MV-4-11 (cell line): ENCODE measurements at places on chromosomes 16 and 17.
A peak's percentile ranks its signal among the peaks of the same experiment; 100 is the strongest.

DNA sequence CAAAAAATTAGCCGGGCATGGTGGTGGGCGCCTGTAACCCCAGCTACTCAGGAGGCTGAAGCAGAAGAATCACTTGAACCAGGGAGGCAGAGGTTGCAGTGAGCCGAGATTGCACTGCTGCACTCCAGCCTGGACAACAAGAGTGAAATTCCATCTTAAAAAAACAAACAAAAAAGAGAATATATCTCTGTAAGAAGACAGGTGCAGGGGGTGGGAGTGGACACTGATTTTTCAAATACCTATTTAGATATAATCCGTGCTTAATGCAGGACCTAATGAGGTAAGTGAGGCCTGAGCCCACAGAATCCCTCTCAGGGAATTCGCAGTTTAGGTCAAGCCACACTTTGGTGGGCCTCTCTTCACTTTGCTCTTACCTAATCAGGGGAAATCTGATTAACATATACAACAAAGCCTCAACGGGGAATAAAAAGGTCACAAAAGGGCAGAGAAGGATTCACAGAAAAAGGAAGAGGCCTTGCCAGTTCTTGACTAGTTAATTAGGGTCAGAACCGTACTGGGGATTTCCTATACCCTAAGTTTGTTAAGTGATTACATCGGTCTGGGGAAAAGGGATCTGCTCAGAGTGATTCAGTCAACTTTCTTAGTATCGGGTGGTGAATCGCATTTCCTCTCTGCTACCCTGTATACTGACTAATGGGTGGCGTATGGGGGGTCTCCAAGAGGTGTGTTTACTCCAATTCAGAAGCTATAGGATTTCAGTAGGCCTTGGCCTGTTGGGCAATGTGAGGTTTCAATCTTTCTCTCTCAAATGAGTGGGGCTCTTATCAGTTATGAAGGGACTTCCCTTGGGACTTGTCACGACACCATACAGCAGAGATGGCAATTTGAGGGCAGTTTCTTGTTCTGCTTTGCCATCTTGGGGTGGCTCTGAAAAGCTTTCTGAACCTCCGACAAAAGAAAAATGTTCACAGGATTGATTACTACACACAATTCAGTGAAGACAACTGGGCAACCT is 1.9 kb upstream of the NFAT5 start:
- peak; percentile 95 for DNase-seq

DNA sequence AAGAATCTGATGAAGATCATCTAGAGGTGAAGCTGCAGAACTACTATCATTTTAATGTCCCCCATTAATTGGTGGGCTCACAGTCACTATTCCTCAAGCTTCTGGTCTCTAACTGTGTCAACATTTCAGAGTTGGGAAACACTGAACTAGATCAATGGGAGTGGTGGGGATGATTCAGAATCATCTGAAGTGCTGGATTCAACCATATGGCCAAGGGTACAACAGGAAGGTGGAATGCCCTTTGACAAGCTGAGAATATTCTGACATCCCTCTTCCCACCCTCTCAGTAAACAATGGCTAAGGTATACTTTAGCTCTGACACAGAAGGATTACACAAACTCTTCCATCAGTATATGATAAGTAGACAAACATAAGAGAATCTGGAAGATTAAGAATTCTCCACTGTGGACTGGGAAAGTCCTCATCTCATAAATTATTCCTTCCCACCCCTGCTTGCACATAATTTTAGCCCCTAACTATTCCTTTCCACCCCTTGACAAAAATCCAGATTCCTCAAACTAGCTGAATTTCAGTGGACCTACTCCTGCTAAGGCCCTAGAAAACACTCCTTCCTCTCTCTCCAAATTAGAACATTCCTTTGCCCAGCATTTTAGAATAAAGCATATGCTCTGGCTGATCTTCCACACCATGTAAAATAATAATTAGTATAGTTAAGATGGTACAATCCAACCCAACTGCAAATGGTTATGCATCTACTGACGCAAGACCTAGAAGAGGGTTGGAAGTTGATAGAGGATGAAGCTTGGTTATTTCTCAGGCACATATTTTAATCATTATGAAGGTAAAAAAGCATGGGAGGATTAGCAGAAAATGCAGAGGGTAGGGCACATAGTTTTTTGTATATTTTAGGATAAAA is 16.3 kb upstream of the RFFL start:
- DNase-seq, result no peak

GRCh38 chr17:1996800-1997288 is 28.3 kb downstream of the RTN4RL1 start:
- no peak for DNase-seq

DNA sequence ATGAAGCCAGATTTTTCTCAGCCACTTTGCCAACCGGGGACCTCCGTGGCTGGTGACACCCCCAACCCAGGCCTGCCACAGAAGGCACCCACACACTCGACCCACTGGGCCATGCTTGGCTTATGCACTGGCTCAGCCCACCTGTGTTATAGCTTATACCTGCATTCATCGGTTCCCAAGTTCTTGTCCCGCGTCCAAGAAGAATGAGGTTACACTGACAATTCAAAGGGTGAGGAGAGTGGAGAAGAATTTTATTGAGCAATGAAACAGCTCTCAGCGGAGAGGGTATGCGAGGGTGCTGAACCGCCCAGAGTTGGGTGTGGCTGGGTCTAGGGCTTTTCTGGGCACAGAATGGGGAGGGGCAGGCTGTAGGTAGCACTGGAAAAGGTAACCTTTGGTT is 22.2 kb upstream of the CDH15 start:
- no peak for DNase-seq

GRCh38 chr16:88407807-88408206 is 25.0 kb downstream of the ZNF469 start:
- DNase-seq, result peak; percentile 95

DNA sequence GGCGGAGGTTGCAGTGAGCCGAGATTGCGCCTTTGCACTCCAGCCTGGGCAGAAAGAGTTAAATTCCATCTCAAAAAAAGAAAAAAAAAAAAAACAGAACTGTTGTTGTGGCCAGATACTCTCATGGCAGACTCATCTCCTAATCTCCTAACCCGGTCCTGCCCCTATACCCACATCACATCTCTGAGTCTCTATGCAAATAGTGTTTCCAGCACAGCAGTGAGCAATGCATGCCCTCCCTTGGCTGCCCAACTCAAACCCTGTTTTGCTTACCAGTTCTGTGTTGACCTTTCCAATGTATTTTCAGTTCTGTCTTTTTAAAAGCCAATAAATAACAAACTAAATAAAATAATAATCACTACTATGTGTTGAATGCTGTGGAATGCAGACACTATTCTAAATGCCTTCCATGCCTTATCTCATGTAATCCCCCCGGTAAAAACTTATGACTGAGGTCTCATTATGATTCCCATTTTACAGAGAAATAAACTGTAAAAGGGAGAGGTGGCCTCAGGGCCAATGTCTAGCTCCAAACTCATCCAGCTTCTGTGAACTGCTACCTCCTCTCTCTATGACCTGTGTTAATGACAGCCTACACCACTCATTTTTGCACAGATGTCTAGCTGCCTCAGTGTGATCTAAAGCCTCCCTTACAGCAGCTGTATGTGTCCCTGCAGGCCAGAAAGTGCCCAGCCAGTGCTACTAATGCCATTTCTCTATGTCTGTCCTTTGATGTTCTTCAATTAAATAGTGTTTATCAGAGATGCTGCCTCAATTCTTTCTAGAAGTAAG is 289.8 kb downstream of the HS3ST3B1 start:
- peak; percentile 58 for DNase-seq

- DNase-seq, result no peak
Observed at GRCh38 chr17:68843522-68843921, 111.7 kb downstream of the ABCA8 start.

GRCh38 chr17:79850571-79851460 is 11.6 kb upstream of the CBX4 start:
- peak; percentile 17 for DNase-seq

DNA sequence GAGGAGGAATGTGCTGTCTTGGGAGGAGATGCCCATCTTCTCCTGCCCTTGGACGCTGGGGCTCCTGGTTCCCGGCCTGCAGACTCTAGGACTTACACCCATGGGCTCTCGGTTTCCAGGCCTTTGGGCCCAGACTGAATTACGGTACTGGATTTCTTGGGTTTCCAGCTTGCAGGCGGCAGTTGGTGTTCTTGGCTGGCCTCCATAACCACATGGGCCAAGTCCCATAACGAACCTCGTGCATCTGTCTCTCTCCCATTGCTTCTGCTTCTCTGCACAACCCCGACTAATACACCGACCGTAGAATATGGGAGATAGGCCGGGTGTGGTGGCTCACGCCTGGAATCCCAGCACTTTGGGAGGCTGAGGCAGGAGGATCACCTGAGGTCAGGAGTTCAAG is 162.6 kb downstream of the SDK2 start:
- peak; percentile 64 for DNase-seq

DNA sequence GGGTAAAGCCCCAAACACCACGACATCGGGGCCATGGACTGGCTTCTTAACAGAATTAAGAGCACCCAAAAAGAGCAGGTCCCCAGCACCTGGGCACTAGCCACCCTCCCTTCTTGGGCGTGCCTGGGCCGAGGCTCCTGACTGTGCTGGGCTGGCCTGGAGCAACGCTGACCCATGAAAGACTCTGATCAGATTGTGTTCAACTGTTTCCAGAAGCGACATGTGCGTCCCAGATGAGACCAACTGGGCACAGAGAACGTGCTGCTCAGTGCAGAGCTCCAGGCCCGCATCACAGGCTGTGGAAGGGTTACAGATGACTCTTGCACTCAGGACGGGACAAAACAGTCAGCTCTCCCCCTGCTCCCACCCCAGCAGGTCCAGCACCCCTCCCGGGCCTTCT is 100.7 kb downstream of the KCNJ12 start:
- DNase-seq, result no peak

DNA sequence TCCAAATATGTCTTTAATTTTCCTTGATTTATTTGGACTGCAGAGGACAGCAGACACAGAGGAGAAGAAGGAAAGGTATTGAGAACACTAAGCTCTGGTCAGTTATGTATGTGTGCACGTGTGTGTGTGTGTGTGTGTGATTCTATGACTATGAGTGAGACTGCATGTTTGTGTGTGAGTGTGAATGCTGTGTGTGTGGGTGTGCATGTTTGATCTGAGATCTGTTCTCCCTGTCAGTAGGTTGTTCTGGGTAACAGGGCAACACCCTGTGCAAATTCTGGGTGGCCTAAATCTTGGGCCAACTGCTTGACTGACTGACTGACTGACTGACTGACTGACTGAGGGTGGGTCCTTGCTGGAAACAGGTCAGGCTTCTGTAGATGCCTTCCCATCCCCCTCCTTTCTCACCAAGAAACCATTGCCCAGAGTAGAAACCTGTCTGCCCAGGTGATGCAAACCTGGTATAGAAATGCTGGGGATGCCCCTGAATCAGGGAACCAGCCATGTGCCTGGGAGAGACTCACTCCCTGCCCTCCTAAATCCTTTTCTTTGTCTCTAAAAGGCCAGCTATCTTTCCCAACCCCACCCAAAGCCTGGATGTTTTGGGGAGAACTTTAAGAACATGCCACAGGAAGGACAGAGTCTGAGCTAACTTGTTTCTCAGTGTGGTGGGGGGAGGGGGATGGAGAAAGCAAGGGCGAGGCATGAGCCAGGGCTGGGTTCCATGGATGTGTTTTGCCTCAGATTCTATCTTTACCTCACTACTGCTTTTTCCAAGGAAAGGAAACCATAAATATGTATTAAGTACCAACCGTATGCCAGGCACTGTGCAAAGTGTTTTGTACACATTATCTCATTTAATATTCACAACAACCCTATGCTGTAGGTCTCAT is 4.5 kb upstream of the NR1D1 start:
- no peak for DNase-seq

DNA sequence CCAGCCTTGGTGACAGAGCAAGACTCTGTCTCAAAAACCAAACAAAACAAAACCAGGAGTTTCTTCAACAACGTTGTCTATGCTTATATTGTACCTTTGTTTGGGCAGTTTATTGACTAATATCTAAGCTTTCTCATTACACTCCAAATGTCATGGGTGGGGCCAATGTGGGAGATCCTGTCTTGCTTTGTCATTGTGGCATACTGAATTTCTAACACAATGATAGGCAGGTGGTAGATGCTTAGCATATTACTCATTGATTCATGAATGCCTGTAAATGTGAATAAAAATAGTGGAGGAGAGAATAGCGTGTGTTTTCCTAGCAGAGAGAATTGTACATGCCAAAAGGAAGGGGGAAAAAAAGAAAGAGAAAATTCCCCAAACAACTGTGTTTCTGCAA is 802.5 kb upstream of the EEF2KMT start:
- DNase-seq, result no peak

DNA sequence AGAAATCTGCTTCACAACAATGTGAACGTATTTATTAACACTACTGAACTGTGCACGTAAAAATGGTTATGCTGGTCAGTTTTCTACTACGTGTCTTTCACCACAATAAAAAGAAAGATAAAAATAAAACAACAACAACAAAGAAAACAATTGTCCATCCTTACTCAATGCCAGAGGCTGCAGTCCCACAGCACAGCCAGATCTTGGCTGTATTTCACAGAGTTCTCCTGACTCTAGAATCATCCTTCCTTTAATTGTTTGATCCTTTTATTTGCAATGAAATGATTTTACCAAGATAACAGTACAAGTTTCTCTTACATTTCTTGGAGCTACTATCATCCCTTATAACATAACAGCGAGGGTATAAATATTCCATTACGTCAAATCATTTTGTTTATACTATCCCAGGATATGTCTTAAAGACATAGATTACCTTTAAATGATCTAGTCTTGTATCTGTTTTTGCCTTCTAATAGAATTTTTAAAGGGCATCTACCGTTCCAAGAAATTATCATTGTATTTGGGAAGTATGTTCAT is 103.3 kb downstream of the SLC39A11 start:
- no peak for DNase-seq

DNA sequence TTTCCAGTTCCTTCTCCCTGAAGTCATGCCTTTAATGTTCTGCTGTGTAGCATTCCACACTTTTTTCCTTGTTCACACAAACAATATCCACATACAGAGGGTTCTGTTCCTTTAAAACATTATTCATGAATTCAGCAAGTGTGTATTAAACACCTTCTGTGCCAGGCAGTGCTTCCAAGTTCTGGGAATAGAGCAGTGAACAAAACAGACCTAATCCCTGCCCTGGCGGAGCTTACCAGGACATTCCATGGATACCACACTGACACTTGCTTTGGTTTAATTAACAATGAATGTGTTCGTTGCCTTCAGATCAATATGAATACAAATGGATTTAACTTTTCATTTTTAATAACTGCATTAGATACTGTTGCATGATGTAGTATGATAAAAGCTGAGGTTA is 57.9 kb upstream of the CLEC19A start:
- no peak for DNase-seq

DNA sequence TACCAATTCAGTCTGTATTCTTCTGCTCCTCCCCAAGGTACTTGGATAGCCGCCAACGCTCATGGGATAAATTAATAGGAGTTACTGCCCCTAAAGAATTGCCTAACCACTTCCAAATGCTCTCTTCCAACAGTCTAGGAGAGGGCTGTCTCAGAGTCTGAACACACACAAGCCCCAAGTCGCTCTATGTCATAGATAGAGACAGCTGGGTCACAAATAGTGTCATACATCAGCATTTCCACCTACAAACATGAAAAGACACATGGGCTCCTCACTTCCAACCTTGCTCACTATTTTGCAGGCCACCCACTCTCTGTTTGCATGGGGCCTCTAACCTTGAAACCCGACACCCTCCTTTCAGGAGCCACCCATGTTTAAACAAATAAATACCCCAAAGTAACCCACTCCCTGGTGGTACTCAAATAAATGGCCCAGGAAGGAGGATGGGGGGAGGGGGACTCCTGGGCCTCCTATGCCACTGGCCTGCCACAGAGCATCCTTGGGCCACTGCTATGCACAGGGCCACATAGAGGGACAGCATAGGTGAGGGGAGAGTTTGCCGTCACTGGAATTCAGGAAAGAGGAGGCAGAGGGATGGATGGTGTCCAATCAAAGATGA is 265.9 kb downstream of the SOX9 start:
- DNase-seq, result no peak

GRCh38 chr17:38559051-38559879 is 46.5 kb downstream of the SRCIN1 start:
- DNase-seq, result peak; percentile 83
